ENCODE measurements at places on chromosomes 4 and X.
A peak's percentile ranks its signal among the peaks of the same experiment; 100 is the strongest.

DNA sequence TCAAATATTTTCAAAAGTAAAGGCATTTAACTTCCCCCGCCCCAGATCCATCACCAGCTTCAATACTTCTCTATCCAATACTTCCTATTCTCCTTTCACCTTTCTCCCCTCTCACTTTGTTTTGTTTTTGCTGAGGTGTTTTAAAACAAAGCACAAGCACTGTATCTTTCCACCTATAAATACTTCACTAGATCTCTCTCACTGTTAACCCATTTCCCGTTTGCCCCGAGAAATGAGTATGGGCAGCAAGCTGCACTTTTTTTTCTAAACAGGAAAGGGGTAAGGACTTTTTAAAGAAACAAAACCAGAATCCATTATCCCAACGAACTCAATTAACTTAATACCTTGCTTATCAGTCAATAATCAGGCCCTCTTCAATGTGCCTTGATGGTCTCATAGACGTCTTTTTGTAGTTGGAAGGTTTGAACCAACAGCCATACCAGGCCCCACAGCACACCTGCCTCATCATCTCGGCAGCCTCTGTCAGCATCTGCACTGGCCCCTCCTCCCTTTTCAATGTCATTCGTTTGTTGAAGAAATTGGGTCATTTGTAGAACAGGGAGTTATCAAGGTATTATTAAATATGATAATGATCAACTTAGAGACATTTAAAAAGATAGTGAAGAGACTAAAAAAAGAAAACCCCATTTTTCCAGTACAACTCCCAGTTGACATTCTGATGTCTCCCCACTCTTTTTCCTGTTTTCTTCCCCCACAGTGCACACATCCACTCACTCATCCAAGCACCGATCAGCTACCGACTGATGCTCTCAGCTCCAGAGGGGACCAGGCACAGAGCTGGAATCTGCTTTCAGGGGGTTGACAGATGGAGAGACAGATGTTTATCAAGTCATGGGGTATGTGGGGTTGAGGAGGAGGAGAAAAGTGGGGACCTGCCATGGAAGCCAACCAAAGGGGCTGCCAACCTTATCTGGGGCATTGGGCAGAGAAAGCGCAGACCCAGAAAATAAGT, 25.8 kb downstream of the CRMP1 start:
- no peak for DNase-seq

- no peak for DNase-seq
Observed at GRCh38 chr4:159201168-159201567, 98.3 kb downstream of the RAPGEF2 start.

- no peak for DNase-seq
Observed at GRCh38 chr4:4750187-4750586, 109.3 kb upstream of the MSX1 start.

GRCh38 chr4:153084980-153085630, 119.1 kb upstream of the TRIM2 start:
- peak; percentile 86 for DNase-seq

GRCh38 chr4:96429657-96430056, 589.8 kb downstream of the PDHA2 start:
- no peak for DNase-seq

DNA sequence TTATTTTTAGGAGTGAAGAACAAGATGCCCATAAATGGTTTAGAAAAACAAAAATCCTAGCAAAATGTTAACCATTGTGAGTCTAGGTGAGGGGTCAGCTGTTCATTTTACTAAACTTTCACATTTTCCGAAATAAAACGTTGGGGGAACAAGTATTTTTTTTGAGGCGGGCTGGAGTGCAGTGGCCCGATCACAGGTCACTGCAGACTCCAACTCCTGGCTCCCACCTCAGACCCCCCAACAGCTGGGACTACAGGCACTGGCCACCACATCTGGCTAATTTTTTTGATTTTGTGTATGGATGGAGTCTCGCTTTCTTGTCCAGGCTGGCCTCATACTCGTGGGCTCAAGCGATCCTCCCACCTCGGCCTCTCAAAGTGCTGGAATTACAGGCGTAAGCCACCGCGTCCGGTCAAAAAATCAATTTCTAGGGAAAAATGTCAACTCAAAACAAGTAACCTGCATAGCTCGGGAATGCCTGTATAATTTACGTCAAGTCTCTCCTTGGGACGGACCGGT, 742 bp upstream of the TAF1 start:
- no peak for DNase-seq

GRCh38 chrX:105221374-105221773, 880 bp upstream of the TEX13A start:
- no peak for DNase-seq

DNA sequence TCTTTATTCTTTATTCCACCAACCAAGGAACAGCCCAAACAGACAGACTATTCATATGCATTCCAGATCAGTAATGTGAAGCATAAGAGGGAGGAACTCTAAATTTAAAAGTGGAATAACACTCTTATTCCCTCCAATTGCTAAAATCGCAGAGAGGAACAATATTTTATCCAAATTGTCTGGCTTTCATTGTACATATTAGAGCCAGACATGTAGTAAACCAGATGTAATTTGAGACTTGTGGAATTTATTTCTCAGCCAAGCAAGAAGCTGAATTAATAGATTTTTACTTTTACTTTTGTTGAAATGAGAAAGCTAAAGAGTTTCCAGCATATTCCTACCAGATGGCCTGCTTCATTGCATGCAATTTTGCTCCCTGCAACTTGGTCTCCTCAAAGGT, 674.6 kb upstream of the SLIT2 start:
- no peak for DNase-seq

- DNase-seq = no peak
Observed at GRCh38 chr4:42642101-42642797, 14.7 kb downstream of the ATP8A1 start.

DNA sequence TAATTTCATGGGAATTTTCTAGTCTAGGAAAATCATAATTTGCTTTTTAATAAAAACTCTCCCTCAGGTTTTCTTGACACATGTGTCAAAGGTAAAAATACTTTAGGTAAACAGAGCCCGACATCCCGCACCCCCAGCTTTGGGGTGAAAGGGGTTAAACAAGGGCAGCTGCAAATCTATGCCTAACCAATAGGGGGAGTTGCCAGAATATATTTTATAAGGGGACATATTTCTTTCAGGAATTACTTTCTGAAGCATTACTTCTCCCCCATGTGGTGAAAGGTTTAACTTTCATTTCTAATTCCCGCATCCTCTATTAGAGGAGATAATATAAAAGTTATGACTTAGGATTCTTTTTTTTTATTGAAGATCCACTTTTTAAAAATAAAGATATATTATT, 53.9 kb upstream of the HEPH start:
- DNase-seq = peak; percentile 1

GRCh38 chr4:17921451-17921850, 100.1 kb downstream of the LCORL start:
- DNase-seq = no peak

DNA sequence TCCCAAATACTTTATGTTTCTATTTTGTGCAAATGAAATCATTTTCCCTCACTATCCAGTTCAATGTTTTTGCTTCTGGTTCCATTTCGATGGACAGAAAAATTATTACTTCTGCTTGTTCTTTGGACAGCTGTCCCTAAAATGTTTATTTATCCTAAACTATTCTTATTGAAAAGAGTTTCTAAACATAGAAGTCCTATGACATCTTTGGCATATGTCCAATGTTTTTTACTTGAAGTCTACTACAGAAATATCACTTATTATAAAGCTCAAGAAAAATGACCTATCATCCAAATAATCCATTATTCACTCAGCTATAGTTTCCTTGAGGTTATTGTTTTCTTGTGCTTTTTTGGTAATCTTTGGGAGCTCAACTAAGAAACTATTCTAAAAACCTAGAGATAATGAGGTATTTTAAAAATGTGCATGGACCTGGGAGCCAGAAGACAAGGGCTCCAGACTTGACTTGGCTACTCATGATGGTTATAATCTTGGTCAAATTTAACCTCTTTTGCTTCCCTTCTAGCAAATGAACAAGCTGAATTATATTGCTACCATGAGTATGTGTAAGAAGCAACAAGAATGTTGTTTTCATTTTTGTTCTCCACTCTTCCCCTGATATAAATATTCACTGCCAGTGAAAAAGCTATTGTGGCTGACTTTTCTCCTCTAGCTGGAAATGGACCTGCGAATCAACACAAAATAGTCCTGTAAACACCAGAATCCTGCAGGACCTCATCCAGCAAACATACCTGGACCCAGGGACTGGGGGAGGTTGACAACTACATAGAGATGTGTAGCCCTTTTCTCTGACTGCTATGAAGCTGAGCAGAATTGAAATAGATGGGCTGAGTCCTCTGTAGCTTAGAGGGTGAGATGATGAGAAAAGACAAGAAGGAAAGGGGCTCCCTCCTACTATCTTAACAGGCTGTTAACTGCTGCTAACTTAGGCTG, 137.4 kb downstream of the FRYL start:
- DNase-seq = no peak

GRCh38 chrX:27924261-27924660, 57.0 kb downstream of the DCAF8L1 start:
- DNase-seq = no peak

DNA sequence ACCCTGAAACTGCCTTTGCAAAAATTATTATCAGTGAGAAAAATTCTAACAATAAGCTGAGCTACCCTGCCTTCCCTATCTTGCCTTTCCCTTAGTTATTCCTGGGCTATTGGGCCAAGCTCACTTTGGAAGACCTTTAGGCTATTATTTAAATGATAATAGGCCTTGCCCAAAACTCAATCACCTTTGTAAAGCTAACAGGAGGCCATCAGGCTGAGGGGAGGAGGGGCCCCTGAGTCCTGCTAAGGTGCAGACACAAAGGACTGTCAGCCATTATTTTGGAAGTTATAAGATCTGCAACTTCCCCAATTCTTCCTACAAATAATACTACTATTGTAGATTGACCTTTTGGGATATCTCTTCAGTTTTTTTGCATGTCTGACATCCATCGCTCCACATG, 278.8 kb upstream of the DIAPH2 start:
- no peak for DNase-seq

DNA sequence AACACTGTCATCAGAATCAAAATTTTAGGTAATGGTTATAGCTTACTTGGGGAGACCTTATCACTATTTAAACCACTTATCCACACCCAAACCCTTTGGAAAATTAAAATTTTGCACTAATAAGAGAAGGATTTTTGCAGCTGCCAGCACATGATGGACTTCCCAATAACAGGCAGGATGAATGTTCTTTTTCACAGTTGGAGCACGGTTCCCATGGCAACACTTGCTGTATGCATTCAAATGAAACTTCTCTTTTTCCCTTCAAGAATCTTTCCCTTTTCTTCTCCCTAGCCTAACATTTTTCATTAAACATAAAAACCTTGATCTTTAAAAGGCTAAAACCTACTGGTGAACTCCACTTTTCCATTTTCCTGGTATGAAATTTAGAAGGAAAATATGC, 768.2 kb downstream of the KCTD8 start:
- DNase-seq = no peak

Data from stimulated activated CD4-positive, alpha-beta T cell treated with anti-CD3 and anti-CD28 coated beads, Interleukin-4, amount 100 ng/mL, for 1 hour (primary cell).